Endodermal cell (in vitro differentiated cells): ENCODE measurements at places on chromosomes 3 and 15. TPM values are rescaled to one million over a fixed set of nuclear protein-coding genes. Genes with fewer than 3 reads are reported as not detected.
A peak's percentile ranks its signal among the peaks of the same experiment; 100 is the strongest.

GRCh38 chr3:46524008-46524407 is 26.2 kb downstream of the RTP3 start:
- H3K27me3 ChIP-seq, result no peaks in the 10 kb centered on the region
- peaks cover 27% of the 10 kb centered on the region for H3K36me3 ChIP-seq
- DNase-seq, result no peak
- no peaks in the 10 kb centered on the region for H3K4me1 ChIP-seq

DNA sequence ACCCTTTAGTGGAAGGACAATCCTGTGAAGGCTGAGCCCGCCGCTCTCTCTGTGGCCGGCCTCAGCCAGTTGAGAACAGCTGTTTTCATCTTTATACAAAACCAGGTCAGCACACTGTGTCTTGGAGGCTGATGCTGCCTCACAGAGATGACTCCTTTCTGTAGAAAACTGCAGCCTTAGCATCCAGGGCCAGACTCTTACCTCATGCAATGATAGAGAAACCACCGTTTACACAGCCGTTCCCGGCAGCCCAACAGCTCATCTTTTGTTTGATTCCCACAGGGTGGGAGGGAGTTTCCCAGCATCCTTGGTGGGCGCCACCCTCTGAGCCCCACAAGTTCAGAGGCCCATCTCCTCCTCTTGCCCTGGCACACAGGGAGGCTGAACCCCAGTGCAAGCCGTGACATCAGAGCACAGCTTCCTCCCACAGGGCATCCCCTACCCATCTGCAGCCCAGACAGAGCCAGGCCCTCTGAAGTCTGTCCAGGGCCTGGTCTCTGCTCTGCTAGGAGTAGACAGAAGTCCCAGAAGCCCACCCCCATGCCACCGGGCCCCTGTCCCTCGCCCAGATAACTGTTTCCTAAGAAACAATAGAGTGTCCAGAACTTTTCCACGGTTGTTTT is 105.0 kb downstream of the LRRK1 start:
- H3K27me3 ChIP-seq, result no peaks in the 10 kb centered on the region
- no peak overlapping the region for H3K4me3 ChIP-seq
- peak; percentile 10 for DNase-seq
- no peaks in the 10 kb centered on the region for H3K4me1 ChIP-seq
- H3K36me3 ChIP-seq, result no peaks in the 10 kb centered on the region

Gene SLC9A9
- 1.3 to 1.5 TPM (median 1.3 TPM) in 3 replicates for total RNA-seq

Gene PRSS50
- 2.4 to 5.2 TPM (median 4.4 TPM) in 3 replicates for total RNA-seq
